ENCODE measurements at places on chromosomes 5 and 9.

DNA sequence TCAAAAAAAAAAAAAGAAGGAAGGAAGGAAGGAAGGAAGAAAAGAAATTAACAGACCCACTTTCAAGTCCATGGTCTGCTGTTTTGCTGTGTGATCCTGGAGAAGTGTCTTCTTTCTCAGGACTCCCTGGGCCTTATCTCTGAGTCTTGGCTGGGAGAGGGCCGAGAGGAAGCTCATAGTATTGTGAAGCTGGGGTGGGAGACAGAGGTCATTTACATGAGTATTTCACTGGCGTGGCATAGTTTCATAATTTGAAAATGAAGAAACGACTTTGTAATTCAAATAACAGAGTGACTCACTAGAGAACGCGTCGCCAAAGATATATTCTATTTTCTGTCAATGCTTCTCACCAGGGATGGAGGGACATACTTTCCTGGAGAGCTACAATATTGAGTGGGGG is 2.4 kb upstream of the C9orf50 start:
- DNase-seq = no peak

DNA sequence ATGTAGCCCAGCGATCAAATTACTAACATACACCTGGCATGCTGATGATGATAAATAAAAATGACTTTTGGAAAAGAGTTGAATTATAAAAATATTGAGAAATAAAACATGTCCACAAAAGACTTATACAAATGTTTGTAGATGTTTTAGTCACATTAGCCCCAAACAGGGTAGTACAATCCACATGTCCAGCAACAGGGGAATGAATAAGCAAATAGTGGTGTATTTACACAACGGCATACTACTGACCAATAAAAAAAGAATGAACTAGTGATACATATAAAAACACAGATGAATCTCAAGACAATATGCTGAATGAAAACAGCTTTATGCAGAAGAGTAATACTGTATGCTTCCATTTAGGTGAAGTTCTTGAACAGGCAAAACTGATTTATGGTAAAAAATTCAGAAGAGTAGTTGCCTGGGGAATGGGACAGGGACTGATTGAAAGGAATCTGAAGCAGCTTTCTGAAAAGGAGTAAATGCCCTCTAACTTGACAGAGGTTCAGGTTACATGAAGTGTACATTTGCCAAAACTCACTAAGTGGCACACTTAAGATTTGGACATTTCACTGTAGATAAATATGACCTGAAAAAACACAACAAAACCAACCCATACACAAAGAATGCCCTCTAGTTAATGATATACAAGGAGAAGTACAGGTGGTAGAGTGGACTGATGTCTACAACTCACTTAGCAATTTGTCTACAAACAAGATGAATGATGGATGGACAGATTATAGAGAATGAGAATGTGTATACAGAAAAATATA is 35.4 kb downstream of the ACTL7A start:
- no peak for DNase-seq

DNA sequence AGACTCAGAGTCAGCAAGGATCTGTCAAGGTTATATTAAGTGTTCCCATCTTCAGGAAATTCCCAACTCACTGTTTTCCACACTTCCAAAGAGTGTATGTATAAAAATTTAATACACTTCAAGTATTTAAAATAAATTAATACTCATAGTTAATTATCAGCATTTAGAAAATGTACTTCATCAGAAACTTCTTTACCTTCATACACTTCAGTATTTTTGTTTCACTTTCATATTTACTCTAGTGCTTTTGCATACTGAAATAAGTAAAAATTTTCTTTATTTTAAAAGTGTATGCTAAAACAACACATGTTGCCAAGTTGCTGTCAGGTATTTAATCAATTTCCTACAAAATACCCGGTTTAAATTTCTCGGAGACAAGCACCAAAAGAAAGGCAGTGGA is 16.5 kb downstream of the RICTOR start:
- no peak for DNase-seq

DNA sequence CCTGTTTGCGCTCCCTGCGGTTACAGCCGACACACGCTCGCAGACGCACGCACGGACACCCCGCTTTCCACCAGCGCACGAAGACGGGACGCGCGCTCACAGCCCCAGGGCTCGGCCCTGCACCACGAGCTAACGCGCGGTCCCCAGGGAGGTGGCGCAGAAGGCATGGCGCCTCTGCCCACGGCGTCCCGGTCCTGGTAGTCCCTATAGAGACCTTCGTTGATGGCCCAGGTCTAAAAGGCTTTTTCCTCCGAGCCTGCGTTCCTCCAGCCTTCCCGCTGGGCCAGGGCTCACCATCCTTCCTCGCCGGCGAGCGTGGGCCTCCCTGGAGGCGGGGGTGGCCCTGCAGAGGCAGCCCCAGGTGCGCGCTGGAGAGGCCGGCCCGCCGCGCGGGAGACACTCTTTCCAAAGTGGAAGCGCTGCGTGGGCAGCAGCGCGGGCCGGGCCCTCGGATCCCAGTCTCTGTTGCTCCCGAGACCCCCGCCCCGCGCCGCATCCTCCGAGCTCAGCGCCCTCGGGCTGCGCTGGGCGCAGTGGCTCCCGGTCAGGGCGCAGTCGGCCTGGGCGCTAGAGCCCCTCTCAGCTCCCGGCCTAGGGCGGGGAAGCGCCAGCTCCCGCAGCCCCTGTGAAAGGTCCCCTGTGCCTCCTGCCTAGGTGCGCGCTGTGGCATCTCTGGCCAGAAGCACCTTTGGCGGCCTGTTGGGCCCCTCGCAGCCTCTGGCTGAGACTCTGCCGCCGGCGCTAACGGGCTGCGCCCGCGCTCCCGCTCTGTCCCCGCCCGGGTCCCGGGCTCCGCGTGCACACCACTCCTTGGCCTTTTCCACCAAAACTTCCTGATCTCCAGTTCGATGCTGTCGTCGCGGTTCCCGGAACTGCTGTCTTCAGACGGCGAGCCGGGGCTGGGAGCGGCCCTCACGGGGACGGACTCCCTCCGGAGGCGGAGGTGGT is 31.9 kb upstream of the FANCC start:
- no peak for DNase-seq

DNA sequence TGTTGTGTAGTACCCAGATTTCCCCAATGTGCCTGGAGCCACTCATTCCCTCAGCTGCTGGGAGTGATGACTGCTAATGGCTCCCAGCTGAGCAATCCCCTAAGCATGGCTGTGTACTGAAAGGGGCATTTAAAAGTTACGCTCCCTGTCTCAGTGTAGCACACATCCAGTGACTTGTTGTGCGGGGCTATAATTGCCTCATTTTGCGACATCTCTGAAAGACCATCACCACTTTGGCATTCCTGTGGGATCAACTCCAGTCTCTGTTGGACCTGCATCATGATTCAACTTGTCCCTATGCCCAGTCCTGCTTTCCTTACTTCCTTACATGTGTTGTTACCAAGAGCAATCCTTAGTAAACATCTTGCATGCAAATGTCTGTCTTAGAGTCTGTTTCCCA is 201.2 kb upstream of the MPDZ start:
- DNase-seq = no peak

DNA sequence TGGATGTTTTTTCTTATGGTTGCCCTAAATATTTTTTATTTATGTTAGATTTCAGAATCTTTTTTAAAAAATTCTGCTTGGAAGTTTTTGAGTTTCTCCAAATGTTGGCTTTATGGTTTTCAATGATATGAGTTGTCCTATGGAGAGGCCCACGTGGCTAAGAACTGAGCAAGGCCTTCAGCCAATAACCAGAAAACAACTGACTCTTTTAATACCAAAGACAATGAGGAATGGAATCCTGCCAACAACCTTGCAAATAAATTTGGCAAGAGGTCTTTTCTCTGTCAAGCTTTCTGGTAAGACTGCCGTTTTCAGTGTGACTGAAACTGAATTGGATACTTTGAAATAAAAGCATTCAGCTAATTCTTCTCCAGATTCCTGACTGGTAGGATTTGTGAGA is 1740.1 kb upstream of the WWC1 start:
- no peak for DNase-seq

GRCh38 chr5:178839319-178839704 is 20.4 kb upstream of the ZNF354B start:
- no peak for DNase-seq

DNA sequence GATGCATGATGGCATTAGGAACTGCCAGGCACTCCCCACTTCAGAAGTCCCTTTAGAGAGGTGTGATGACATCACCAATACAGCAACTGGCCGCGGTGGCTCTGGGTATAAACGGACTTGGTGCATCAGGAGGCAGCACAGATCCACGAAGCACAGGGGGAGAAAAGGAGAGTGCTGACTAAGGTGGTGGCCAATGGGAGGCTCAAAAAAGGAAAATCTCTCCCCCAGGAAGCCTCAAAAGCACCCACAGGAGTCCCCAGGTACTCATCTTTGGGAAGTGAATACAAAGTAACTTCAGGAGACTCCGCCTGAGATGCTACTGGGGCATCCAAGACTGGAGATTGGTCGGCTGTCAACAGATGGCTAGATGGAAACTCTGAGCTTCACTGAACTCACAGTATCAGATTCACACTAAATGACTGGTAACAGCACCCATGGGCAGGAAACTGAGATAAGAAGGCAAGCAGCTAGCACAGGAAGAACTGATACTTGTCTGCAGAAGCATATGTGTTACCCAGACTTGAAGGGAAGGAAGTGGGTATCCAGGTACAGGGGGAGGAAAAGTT is 7.6 kb downstream of the TTC39B start:
- no peak for DNase-seq

DNA sequence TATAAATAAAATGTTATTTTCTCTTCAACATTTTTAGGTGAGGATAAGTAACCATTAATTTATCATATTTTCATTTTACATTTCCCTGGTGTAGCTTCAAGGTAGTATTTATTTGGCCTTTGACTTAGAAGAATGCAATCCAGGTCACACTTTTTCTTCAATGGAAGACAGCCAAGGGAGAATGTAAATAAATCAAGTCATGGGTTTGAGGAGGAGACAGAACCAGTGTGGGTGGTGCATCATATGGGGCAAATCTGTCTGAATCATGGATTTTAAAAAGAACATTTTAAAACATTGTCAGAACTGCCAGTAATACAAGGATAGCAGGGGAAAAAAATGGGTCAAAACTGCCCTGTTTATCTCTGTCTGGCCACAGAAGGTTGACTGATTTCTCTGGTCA is 229.5 kb downstream of the FAM114A2 start:
- no peak for DNase-seq

Data from left forelimb (tissue), 1 donor.